ENCODE measurements at places on chromosomes 13 and 19. TPM values are rescaled to one million over a fixed set of nuclear protein-coding genes. Genes with fewer than 3 reads are reported as not detected.

ZNF763 gene
- total RNA-seq: 0.84 TPM

NALCN gene
- total RNA-seq: not detected

PLK5 gene
- total RNA-seq: not detected

TRPC4 gene
- not detected for total RNA-seq

OR7A5 gene
- total RNA-seq: not detected

BSPH1 gene
- total RNA-seq: not detected

COL4A2 gene
- 19.2 TPM for total RNA-seq

MEF2B gene
- total RNA-seq: 0.82 TPM

CAMSAP3 gene
- 60.5 TPM for total RNA-seq

NRTN gene
- total RNA-seq: 2.6 TPM

SOHLH2 gene
- total RNA-seq: not detected

ZNF562 gene
- 23.7 TPM for total RNA-seq

MBD3L2 gene
- total RNA-seq: not detected

BEST2 gene
- 0.27 TPM for total RNA-seq

PSG6 gene
- not detected for total RNA-seq

ZNF90 gene
- 7.1 TPM for total RNA-seq

GPC5 gene
- total RNA-seq: 4.1 TPM

TUBA3C gene
- not detected for total RNA-seq

GRK1 gene
- not detected for total RNA-seq

SMIM17 gene
- total RNA-seq: not detected

SNRPA gene
- total RNA-seq: 133 TPM

HOMER3 gene
- 18.0 TPM for total RNA-seq

ADAT3 gene
- 14.0 TPM for total RNA-seq

CPAMD8 gene
- 1.3 TPM for total RNA-seq

TINCR gene
- total RNA-seq: 4.1 TPM

CEACAM3 gene
- not detected for total RNA-seq

RAB3A gene
- 2.3 TPM for total RNA-seq

ZNF296 gene
- total RNA-seq: 8.4 TPM

CCDC194 gene
- total RNA-seq: 1.3 TPM

THSD8 gene
- 23.9 TPM for total RNA-seq

AMER2 gene
- total RNA-seq: not detected

C13orf46 gene
- total RNA-seq: not detected

ATP8A2 gene
- total RNA-seq: 0.09 TPM

PSG7 gene
- not detected for total RNA-seq

PPP1R13L gene
- total RNA-seq: 65.8 TPM

CRX gene
- total RNA-seq: not detected

LYPD3 gene
- 2.2 TPM for total RNA-seq

ANGPTL8 gene
- total RNA-seq: not detected

LSM4 gene
- 184 TPM for total RNA-seq

C19orf33 gene
- 12.7 TPM for total RNA-seq

CGB5 gene
- total RNA-seq: 0.49 TPM

CEACAM1 gene
- total RNA-seq: 9.9 TPM

SERPINE3 gene
- total RNA-seq: not detected
